ENCODE measurements at places on chromosomes 5 and 9.

DNA sequence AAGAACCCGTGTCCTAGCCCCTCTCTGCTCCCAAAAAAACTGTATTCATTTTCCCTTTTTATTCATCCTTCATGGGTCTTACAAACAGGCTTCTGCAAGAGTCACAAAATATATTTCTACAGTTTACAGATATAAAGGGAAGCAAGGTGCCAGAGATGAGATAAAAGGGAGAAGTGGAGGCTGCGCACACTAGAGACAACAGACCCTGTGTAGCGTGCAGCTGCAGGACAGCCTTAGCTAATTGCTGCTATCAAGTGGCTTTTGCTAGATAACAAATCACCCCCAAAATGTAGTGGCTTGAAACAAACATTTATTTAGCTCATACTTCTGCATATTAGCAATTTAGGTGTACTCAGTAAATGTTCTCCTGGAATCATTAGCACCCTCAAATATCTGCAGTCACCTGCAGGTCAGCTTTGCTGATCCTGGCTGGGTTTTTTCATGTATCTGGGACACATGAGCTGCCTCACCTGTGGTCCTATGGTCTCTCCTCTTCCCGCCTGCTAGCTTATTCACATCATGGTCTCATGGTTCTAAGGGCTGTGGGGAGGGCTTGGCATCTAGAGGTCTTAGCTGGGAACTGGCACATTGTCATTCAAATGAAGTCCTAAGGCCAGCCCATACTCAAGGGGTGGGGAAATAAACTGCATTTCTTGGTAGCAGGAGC is 29.4 kb downstream of the ARHGEF37 start:
- no peak for DNase-seq

DNA sequence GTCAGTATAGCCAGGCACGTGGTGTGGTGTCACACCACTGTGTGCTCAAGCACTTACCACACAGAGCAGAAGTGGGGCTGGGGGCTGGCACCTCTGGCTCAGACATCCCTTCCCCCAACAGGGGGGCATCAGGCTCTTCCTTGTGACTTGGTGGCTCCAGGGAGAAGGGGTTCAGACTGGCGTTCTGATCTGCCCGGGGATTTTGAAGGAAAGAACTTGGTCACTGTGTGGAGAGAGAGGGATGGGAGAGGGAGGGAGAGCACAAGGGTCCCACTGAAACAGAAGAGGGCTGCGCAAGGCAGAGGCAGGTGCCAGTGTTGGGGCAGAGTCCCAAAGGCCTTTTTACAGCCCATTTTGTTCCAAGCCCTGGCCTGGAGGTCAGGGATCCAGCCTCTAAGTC is 109.7 kb upstream of the ALDH1B1 start:
- DNase-seq: no peak

- no peak for DNase-seq
These were observed 143.4 kb downstream of the ENTREP1 start for GRCh38 chr9:69468380-69468779.

DNA sequence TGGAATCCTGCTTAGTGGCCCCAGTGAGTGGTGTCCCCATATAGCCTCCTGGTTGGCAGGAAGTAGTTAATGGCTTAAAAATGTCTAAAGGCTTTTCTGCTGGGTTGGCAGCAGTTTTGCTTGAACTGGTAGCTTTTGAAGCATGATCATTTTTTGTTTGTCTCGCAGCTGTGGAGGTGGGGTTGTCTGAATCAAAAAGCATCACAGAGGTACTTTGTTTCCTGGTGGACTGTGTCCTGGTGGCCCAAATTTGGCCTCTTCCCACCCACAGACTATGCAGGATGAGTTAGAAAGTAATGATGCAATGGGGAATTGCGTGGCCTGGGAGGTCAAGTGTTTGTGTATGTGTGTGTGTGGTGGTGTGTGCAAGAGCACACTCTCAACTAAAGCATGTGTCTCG is 322.7 kb downstream of the ARHGEF28 start:
- no peak for DNase-seq

GRCh38 chr9:34594177-34594576 is 4.7 kb upstream of the CNTFR start:
- no peak for DNase-seq

- DNase-seq: no peak
These were observed 98.1 kb upstream of the FER start for GRCh38 chr5:108649646-108650045.

- no peak for DNase-seq
These were observed 43.6 kb downstream of the GAS1 start for GRCh38 chr9:86903734-86904085.

GRCh38 chr5:145668714-145669113 is 166.4 kb downstream of the PRELID2 start:
- DNase-seq: no peak
